ENCODE measurements at places on chromosomes 6 and 20. TPM values are rescaled to one million over a fixed set of nuclear protein-coding genes. Genes with fewer than 3 reads are reported as not detected.

DNA sequence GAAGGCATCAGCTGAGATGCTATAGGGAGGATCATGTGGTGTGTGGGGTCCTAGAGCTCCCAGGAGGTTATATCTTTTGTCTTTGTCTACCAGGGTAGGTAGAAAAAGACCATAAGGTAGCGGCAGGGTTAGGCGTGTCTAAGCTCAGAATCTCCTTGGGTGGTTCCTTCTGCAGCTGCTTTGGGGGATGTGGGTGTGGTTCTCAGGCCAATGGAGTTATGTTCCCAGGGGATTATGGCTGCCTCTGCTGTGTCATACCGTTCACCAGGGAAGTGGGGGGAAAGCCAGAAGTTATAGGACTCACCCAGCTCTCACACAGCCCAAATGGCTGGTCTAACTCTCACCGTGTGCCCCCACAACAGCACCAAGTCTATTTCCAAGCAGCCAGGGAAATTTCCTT, 107.4 kb upstream of the ADGRB3 start:
- DNase-seq = no peak

DNA sequence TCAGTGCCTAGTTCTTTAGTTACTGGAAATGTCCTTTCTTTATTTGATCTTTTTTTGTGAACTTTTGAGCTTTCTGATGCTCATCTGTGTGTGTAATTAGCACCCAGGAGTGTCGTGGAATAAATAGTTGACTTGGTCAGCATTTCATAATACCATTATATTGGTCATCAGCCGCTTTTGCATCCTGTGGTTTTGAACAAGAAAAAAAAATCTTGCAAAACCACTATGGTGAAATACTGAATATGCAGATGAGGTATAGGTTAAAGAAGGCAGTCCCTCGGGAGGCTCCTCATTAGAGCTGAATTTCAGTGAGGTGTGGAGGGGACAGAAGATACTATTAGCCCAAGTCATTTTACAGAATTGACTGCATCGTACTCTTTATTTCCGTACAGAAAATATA, 90.1 kb downstream of the FOXO3 start:
- DNase-seq = peak; percentile 73

DNA sequence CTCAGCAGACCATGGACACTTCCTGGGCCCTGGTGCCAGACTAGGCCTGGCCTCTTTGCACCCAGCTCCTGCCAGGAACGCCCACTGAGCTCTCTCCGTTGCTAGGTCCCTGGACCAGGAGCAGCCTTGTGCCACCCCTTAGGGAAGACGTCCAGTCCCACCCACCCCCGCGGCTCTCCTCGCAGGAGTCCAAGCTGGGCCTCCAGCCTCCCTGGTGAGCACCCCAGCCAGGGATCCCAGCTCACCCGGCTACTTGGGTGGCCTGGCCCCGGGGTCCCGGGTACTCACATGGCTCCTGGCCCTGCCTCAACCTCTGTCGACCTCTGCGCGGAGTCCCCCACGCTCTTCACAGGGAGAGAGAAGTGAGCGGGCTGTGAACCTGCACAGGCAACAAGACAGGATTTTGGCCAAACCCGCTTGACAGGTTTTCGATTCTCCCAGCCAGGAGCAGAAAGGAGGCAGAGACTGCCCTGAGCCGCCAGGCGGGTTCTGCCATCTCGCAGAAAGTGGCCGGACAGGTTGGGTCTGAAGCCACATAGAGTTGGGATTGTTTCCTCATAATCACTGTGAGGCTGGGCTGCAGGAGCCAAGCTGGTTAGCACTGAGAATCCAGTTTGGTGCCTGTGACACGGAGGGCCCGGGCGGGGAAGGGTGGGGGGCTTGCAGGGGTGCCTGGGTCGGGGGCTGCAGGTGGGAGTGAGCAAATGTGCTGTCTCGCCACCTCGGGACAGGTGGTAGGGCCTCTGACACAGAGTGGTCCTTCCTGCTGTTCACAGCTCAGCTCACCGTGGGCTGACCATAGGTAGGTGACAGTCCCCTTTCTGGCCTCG, at the start of gene RBBP8NL:
TSS of gene RBBP8NL (minus strand) at position 368 of the 830 bp plus-strand sequence. CDS start 7,892 bp downstream, outside the sequence.
- DNase-seq = no peak

- DNase-seq = no peak
Observed at GRCh38 chr6:78896227-78896626, 28.9 kb downstream of the IRAK1BP1 start.

DNA sequence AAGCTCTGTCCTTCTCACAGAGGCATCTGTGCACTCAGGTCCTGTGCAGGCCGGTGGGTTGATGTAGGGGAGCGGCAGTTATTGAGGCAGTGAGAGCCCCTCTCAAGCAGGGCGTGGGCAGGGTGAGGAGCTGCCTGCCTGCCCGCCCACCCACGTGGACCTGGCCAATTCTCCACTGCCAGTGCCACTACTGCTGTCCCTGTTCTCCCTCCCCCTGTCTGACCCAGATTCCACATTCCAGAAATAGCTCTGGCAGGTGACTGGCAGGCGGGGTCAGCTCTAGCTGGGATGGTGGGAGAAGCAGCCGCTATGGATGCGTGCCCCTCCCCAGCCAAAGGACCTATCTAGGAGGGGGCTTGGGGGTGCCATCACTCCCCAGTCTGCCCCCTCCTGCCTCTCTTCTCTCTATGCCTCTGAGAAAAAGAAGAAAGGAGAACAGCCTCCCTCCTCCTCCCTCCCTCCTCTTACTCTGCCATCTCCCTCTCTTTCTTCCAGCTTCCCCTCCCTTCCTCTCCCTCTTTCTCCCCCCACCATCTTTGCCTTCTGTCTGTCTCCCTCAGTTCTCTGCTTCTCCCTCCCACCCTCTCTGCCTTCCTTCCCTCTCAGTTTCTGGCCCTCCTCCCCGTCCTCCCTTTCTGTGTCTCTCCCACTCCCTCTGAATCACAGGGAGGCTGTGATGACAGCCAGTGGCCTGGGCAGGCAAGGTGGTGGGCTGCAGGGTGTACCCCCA, 86.5 kb upstream of the MYL9 start:
- DNase-seq = no peak

DNA sequence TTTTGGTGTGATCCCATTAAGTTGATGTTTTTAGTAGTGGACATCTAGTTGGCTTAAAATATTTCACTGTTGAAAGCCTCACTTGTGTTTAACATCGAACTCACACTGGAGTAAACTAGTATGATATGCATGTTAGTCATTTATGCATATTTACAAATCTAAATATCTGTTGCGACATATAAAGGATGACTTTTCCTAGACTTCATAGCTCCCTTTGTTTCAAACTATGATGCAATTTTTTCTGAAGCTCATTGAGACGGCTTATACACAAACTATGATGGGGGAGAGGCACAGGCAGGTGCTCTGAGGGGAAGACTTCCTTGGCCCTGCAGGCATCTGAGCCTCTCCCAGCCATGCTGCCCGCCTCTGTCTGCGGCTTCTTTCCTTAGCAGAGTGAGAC, 11.8 kb upstream of the FOXC1 start:
- DNase-seq = no peak

GRCh38 chr20:47202733-47203667, 153.5 kb downstream of the ZMYND8 start:
- no peak for DNase-seq

- DNase-seq = no peak
Observed at GRCh38 chr6:134007077-134007476, 45.3 kb downstream of the SLC2A12 start.

- DNase-seq = no peak
Observed at GRCh38 chr20:23096986-23097520, 10.9 kb upstream of the CD93 start.

DNA sequence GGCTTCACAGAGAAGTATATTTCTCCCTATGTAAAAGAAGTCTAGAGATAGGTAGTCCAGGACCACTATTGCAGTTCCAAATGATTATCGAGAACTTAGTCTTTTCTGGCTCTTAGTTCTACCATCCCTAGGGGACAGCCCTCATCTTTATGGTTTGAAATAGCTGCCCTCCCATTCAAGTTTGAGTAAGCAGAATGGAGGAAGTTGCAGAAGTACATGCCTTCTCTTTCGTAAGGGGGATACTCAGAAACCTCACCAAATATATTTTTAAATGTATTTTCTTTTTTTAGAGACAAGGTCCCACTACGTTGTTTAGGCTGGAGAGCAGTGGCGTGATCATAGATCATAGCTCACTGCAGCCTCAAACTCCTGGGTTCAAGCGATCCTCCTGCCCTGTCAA, 236.8 kb upstream of the RREB1 start:
- DNase-seq = no peak

- DNase-seq = no peak
Observed at GRCh38 chr6:20479526-20479925, 54.7 kb upstream of the CDKAL1 start.

GRCh38 chr20:50425076-50425475, 85.1 kb upstream of the PTPN1 start:
- no peak for DNase-seq

DNA sequence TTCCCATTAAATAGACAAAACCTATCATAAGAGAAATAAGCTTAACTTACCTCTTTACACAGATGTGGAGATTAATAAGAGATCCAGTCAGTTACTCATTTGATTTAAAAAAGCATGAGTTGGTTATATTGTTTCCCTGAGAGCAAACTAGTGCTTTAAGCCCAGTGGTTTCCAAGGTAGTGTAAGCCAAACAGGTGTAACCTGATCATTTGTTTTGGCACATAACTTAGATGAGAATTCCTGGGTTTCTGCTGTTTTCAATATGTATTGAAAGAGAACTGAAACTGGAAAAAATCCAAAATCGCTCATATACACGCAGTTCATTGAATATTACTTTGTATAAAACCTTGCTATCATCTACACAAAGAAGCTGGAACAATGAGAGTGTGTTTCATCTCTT, 30.5 kb upstream of the SMIM8 start:
- no peak for DNase-seq

DNA sequence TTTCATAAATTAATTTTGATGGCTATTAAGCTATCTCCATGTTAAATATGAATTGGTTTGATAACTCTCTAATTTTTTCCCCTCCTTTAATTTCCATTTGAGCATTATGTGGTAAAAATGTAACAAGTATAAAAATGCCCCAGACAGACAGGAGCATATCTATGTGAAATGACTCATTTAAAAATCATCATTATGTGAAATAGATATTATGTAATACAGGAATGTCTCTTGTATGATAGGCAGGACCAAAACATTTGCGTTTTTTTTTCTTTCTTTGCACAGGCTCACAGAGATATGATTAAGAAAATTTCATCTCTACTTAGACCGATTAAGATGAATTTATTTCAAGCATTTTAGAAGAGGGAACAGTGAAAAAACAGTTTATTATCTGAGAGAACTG, 95.8 kb downstream of the AKAP7 start:
- DNase-seq = no peak

DNA sequence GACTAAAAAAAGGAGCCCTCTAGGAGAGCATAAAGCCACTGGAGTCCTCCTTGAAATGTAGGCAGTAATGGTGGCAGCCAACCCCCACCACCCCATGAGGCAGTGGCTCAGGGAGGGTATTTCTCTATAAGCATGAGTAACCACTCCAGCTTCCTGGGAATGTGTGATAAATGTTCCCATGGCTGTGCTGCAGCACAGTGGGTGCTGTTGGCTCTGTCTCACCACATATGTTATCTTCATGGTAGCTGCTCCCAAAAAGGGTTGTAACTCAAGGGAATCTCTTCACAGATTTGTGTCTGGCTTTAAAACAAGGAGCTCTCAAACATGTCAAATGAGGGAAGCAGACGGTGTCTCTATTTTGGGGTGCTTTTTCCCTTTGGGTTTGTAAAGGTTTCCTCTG, 7.5 kb upstream of the PHACTR1 start:
- DNase-seq = peak; percentile 75

- no peak for DNase-seq
Observed at GRCh38 chr6:20126789-20127653, 85.2 kb downstream of the MBOAT1 start.

DNA sequence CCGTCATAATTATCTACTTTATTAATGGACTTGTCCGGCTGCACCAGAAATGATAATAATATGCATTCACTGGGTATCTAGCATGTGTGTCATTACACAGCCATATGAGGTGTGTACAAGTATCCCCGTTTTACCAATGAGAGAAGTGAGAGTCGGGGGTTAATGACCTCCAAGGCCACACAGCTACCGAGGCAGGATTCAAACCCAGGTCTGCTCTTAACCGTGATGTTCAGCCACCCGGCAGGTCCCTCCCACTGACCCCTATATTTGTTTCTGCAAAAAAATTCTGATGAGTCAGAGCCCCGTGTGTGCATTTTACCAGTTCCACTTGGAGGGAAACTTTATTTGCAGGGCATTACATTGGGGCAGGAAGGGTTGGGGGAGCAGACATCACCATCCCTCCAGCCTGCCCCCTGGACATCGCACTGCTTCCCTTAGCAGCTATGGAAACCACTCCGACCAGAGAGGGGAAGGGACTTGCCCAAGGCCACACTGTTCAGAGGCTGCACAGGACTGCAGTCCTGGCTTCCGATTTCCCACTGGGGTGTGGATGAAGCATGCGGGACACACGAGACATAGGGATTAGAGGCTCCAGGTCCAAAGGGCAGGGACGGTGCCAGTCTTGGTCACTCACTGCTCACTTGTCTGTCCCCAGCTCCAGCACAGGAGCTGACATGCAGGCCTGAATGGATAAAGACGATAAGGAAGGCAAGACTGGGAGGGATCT, 10.1 kb upstream of the SRC start:
- DNase-seq = no peak

The ADAM33 gene
- 3.0 TPM for total RNA-seq

The SEC63 gene
- total RNA-seq = 179 TPM

The FOXQ1 gene
- 0.24 TPM for total RNA-seq

The ABHD16B gene
- not detected for total RNA-seq

The RTN4IP1 gene
- 5.3 TPM for total RNA-seq
